ENCODE measurements at places on chromosomes 7 and 10.

DNA sequence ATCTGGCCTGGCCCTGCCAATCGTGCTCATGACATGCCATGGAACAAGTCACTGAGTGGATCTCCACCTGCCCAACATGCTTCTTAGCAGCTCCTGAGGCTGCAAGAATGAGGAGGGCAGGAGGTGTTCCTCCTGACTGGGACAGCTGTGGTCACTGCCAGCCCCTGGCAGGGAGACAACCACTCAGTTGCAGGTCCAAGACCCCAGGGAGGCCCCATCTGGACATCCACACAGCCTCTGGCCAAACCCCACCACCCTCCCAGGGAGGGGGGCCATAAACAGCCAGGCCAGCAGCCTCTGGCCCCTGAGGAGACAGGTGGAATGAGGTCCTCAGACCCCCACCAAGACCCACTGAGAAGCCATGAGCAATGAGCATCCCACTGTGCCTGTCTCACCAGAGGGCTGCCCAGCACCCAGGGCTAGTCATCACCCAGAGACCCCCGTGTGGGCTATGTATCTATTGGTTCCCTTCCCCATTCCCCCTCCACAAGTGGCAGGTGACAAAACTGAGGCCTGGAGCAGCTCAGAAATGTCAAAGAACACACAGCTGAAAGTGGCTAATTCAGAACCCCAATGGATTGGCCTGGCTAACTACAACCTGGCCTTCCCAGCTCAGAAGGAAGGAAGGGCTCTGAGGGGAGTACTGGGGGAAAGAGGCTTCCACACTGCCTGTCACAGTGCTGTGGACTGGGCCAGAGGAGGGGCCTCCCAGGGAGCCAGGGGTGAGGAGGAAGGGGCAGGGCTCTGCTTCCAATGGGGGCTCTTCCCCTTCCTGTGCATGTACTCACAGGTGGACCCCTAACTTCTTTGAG lies 3.0 kb downstream of the GPRIN2 start:
- no peak for DNase-seq

- DNase-seq: no peak
Measured at GRCh38 chr7:36311539-36311938, 78.1 kb upstream of the ANLN start.

- DNase-seq: no peak
Measured at GRCh38 chr7:70569335-70569819, 562.6 kb upstream of the GALNT17 start.

DNA sequence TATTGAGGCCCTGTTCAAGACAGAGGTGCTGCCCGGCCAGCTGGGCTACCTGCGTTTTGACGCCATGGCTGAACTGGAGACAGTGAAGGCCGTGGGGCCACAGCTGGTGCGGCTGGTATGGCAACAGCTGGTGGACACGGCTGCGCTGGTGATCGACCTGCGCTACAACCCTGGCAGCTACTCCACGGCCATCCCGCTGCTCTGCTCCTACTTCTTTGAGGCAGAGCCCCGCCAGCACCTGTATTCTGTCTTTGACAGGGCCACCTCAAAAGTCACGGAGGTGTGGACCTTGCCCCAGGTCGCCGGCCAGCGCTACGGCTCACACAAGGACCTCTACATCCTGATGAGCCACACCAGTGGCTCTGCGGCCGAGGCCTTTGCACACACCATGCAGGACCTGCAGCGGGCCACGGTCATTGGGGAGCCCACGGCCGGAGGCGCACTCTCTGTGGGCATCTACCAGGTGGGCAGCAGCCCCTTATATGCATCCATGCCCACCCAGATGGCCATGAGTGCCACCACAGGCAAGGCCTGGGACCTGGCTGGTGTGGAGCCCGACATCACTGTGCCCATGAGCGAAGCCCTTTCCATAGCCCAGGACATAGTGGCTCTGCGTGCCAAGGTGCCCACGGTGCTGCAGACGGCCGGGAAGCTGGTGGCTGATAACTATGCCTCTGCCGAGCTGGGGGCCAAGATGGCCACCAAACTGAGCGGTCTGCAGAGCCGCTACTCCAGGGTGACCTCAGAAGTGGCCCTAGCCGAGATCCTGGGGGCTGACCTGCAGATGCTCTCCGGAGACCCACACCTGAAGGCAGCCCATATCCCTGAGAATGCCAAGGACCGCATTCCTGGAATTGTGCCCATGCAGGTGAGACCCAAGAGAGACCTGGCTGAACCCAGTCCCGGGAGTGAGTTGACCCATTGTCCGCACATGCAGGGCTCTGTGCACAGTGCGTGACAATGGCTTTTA lies 2.8 kb downstream of the RBP3 start:
- no peak for DNase-seq

DNA sequence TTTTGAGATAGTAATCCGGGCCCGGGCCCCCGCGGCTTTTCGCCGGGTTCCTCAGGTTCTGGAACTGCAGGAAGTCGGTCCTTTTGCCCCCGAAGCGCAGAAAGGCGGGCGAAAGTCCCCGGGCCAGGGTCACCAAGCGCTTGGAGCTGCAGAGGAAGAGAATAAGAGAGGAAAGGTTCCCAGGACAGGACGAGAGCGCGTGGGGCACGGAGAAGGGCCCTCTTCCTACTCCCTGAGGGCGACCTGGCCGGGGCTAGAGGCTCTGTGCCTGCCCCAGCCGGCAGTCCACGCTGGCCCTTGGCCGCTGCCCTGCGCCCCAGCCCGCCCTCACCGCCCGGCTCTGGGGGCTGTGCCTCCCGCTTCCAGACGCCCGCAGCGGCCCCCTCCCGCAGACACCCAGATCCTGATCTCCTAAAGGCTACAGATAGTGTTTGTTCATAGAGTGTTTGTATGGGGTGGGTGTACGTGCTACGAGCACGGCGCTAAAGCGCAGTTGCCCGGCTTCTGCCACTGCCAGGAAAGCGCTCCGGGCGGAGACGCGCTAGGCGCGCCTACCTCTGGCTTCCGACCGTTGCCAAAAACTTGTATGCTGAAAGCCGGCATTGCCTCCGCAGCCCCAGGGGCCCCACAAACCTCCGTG lies 3.2 kb downstream of the HPSE2 start:
- DNase-seq: no peak

- no peak for DNase-seq
Measured at GRCh38 chr7:155785536-155785935, 26.7 kb downstream of the SHH start.

GRCh38 chr10:127243490-127244272 lies 47.3 kb upstream of the INSYN2A start:
- no peak for DNase-seq

GRCh38 chr7:41879403-41879802 lies 176.5 kb upstream of the INHBA start:
- DNase-seq: no peak

DNA sequence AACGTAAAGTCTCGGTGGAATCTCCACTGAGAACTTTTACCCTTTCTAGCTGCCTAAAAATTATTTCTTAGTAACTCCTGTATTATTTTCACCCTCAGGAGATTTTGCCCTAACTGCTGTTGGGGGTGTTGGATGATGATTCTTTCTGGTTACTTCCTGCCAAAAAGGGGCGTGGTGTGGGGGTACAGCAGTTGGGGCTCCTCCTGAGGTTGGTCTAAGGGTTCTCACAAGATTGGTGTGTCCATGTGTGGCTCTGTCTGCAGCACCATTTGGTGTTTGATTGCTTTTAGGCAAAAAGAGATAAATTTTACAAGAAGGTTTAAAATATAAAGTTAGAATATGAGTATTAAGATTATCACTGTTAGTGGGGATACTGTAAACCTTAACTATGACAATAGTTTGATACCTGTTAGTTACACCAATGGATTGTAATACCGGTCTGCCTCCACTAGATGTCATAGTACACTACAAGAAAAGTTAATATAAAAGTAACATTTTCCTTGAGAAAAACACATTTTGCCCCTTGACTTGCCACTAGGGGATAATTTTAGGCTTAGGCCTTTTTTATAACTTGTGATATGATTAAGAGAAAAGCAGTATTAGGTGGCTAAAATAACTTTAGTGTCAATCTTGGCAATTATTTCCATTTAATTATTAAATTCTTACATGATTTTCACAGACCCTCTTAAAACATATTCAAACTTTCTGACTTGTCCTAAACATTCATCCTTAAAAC lies 928.7 kb downstream of the IPMK start:
- peak; percentile 27 for DNase-seq

- DNase-seq: no peak
Measured at GRCh38 chr7:35386082-35386815, 132.3 kb upstream of the TBX20 start.

- DNase-seq: no peak
Measured at GRCh38 chr10:133180192-133180964, 20.4 kb downstream of the KNDC1 start.

DNA sequence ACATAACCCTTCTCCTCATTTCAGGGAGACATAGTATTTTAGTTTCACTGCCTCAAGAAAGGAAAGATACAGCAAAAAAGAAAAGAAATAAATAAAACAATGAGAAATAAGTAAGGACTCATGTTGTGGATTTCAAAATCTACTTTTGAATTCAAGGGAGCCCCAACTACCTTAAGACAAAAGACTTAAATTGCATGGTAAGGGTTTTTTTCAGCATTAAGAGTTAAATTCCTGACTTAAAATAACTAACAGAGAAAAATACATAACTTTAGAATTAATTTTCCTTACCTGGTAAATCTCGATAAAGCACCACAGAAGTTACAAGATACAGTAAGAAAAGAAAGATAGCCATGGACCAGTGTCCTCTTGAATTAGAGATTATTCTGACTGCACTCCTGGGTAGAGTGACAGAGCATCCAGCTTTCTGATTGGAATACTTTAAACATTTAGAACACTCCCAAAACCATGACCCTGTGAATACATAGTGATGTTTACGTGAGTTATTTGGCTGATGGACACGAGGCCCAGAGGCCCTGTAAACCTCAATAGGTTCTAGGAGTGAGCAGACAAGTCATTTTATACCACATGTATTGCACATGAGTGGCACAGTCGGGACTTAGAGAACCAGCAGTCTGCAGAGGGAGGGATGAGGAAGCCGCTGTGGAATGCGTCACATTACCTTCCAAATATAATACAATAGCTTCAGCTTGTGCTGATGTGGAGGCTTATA lies 292.5 kb upstream of the SEMA3C start:
- no peak for DNase-seq

DNA sequence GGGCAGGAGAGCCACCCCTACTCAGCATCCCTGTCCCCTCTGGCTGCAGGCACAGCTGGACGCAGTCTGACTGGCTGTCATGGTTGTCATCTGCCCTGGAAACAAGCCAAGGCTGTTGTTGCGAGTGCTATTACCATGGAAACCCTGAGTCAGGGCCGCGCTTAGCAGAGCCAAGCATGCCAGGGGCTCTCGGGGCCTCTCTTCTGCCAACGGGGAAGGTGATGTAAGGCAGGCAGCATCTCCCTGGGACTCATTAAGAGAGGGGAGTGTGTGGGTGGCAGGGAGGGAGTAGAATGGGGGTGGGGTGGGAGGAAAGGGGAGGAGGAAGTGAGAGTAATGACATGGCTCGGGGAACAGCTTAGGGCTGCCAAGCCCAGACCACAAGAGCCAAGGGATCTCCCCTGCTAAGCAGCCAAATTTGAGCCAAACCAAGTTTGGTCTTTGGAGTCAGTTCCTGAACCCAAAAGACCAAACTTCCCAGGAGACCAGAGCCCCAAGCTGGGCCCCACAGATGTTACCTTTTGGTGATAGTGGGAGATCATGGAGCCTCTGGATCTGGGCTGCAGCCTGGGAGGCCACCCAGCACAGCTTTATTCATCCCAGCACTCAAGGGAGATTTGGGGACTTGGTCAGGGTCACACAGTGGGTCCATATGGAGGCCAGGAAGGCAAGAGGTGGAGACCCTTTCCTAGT lies 67.6 kb downstream of the TMEM130 start:
- DNase-seq: peak; percentile 90

- no peak for DNase-seq
Measured at GRCh38 chr10:49273082-49273465, 25.9 kb upstream of the C10orf71 start.

DNA sequence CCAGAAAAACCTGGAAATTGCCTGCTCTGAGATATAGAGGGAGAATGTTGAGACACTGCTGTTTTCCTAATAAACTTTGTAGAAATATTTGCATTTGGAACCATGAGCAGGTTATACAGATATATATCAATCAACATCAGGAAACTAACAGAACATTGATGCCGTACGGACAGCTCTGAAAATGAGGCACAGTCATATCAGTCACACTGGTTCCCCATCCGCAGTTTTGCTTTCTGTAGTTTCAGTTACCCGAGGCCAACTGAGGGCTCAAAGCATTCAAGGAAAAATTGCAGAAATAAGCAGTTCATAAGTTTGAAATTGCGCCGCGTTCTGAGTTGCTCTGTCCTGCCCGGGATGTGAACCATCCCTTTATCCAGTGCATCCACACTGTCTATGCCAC lies 137.9 kb downstream of the KLF6 start:
- no peak for DNase-seq

GRCh38 chr10:43870968-43871439 lies 222.3 kb upstream of the ZNF32 start:
- no peak for DNase-seq

- peak; percentile 84 for DNase-seq
Measured at GRCh38 chr10:15863733-15864132, 3.4 kb upstream of the MINDY3 start.

DNA sequence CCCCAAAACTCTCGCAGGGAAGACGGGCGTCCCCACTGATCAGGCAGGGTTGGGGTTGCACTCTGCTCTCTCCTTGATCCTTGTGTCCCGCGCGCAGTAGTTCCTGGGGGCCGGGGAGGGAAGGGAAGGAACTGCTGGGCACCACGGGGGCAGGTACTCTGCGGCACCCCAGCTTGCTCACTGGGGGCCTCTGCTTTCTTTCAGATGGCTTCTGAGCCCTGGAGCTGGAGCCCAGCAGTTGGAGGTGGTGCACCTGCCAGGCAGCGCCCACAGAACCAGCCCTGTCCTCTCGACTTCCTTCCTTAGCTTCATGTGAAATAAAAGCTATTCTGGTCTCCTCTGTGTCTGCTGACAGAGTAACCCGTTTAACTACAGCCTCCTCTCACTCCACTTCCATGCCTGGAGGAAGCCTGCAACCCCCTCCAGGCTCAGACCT lies 12.2 kb downstream of the PLAC9 start:
- no peak for DNase-seq

GRCh38 chr7:117015258-117016184 lies 62.2 kb downstream of the ST7 start:
- no peak for DNase-seq

GRCh38 chr10:124534231-124534798 lies 72.7 kb downstream of the LHPP start:
- no peak for DNase-seq

DNA sequence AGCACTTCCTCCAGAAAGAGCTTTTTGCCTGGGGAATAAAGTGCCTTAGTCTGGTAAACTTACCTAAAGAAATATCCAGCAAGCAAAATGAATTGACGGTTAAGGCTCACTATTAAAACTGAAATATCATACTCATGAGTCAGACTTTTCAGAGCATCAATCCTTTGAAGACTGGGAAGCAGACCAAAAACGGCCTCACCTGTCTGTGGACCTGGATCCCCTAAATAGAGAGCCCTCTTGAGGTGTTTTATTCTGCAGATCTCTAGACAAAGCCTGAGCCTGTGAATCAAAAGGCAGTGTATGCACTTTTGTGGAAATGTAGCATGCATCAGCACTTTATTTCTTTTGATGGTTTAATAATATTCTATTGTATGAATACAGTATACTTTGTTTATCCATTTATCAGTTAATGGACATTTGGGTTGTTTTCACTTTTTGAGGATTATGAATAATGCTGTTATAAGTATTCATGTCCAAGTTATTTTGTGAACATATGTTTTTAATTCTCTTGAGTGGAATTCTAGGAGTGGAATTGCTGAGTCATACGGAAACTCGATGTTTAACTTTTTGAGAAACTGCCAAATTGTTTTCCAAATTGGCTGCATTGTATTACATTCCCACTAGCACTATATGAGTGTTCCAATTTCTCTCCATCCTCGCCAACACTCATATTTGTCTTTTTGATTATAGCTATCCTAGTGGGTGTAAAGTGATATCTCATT lies 449.0 kb upstream of the IGFBP3 start:
- no peak for DNase-seq
